KBM-7 (cell line): ENCODE measurements at places on chromosomes 11 and 22.

GRCh38 chr11:126338346-126339055, 17.0 kb upstream of the ST3GAL4 start:
- no peak for DNase-seq

GRCh38 chr11:119346605-119347004, at the start of gene MFRP:
TSS of gene MFRP (minus strand) at chr11:119346705. CDS start at chr11:119346513, 192 bp downstream.
- DNase-seq: no peak

DNA sequence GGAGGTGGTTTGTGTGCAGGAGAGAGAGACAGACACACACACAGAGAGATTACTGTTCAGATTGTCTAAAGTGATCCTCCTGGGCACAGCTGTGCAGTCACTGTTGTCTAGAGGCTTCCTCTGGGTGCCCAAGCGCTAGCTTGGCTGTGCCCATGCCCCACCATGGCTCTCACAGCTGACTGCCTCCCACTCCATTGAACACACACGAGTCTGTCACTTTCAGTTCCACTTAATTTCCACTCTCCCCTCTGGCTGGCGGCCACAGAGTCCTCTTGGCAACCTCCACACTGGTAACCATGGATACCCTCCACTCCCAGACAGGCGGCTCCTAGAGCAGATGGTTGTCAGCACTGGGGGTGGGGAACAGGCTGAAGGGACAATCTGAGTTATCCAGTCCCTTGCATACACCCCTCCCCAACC, 29.1 kb downstream of the MAP6 start:
- DNase-seq: peak; percentile 34

DNA sequence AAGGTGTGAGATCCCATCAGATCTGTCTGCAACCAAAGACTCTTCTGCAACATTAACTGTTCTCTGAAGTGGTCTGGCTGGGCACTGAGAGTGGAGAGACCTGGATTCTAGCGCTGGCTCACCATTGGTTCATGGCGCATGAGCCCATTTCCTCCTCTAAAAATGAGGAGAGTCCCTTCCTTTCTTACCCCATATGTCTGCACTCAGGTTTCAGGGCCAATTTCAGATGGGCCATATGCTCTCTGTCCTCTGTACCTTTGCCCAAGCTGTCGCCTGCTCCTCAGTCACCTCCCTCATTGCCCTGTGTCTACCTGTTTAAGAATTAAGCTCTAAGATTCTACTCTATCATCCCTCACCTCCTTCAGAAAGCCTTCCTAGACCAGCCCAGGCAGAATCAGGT, 484.7 kb downstream of the INSC start:
- no peak for DNase-seq

GRCh38 chr22:22168190-22168940, 76.2 kb upstream of the VPREB1 start:
- DNase-seq: peak; percentile 9

- DNase-seq: no peak
Observed at GRCh38 chr11:728901-729491, 18.3 kb upstream of the TALDO1 start.

DNA sequence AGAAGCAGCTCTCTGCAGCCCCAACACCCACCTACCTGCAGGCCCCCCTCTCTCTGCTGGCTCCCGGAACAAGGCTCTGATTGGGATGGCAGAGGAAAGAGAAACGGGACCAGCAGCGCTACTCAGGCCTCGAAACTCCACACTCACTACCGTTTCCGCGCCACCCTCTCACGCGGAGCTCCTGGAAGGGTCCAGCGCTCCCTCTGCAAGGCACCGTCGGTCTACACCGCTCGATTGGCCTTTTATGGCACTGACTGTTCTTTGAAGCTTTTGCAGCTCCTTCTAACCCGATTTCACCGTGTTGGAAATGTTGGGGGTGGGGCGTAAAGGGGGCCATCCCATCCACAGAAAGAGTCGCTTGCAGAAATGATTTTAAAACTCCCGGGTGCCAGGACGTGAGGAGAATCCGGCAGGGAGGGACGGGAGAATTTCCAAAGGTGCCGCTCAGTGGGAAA, 323 bp upstream of the PANX1 start:
- no peak for DNase-seq

DNA sequence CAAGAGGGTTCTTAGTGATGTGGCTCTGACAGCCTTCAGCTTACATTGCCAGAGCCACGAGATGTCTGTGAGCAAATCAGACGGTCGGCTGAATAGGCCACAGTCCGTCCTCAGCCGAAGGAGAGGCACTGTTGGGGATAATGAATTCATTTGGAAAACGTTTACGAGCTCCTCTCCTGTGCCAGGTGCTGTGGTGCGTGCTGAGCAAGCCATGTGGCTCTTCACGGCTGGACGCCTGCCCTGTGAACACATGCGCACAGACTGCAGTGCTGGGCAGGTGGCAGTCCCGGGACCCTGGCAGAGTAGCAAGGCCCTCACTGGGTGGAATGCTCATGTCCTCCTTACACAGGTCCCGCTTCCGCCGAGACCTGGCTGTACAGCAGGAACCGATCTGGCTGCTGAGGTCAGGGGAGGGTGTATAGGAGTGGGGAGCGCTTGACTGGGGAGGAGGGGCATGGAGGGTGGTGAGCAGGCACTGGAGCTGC, 6.8 kb downstream of the TBC1D22A start:
- DNase-seq: no peak

DNA sequence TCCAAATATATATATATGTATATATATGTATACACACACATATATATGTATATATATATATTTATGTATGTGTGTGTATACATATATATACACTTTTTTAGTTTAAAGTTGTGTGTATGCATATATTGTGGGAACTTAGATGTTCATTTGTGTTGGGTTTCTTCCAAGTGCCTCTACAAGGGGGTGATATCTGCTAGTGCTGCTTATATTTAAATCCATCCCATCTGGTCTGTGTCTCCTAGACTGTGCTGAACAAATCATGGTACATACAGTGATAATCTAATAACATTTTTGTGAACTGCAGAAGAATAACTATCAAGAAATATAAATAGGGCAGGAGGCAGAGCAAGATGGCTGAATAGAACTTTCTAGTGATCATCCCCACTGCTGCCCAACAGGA, 696.4 kb downstream of the LRRC4C start:
- no peak for DNase-seq

DNA sequence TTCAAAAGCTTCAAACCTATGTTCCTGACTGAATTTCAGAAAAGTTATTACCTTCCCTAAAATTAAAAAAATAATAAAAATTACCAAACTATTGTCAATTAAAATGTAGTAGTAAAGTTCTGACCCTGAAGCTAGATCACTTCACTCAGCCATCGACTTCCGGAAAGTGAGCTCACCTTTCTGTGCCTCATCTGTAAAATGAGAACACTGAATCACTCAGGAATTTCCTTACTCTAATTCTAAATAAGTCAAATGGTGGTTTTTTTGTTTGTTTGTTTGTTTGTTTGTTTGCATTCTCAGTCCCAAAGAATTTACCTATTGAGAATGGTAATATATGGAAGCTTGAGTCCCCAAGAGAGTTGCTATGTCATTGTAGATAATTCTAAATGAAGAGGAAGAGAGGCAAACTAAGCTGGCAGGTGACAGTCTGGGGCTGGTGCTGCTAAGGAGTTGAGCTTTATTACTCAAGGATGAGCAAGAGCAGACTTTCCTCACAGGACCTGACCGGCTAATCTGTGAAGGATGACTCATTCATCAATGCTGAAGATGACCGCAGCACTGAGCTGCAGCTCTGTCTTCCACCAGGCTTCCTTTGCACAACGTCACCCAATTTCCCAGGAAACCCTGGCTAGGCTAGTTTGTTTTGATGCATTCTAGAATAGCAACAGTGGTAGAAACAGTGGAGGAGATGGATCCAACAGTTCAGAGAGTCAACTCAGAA, 248.8 kb downstream of the RAB38 start:
- no peak for DNase-seq

GRCh38 chr22:46043816-46044620, 67.1 kb upstream of the WNT7B start:
- peak; percentile 73 for DNase-seq

DNA sequence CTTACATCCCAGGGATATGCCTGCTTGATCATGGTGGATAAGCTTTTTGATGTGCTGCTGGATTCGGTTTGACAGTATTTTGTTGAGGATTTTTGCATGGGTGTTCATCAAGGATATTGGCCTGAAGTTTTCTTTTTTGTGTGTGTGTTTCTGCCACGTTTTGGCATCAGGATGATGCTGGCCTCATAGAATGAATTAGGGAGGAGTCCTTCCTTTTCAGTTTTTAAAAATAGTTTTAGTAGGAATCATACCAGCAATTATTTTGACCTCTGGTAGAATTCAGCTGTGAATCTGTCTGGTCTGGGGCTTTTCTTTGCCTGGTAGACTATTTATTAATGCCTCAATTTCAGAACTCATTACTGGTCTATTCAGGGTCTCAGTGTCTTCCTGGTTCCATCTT, 362.4 kb downstream of the JRKL start:
- DNase-seq: no peak

- no peak for DNase-seq
Observed at GRCh38 chr11:12086271-12087074, 23.9 kb upstream of the MICAL2 start.

DNA sequence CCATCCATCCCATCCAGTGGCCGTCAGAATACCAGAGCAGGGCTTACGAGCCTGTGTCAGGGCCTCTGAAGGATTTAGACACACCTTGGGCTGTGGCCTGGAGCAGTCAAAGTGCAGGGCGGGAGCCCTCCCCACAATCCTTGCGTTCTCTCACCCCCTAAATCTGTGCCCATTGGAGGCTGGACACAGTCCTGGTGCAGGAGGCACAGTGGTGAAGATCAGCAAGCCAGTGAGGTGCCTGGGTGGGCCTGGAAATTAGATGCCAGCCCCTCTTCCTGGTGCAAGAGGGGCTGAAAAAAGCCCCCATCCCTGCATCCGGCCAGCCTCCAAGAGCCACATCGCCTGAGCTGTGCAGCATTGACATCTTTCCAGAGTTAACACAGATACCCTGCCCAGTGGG, 1045.8 kb downstream of the TBC1D22A start:
- DNase-seq: no peak

DNA sequence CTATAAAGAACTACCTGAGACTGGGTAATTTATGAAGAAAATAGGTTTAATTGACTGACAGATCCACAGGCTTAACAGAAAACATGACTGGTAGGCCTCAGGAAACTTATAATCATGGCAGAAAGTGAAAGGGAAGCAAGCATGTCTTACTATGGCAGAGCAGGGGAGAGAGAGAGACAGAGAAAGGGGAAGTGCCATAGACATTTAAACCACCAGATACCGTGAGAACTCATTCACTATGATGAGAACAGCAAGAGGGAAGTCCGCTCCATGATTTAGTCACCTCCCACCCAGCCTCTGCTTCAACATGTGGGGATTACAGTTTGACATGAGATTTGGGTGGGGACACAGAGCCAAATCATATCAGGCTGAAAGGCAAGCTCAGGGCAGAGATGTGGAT, 327.1 kb upstream of the DDI1 start:
- DNase-seq: peak; percentile 77

DNA sequence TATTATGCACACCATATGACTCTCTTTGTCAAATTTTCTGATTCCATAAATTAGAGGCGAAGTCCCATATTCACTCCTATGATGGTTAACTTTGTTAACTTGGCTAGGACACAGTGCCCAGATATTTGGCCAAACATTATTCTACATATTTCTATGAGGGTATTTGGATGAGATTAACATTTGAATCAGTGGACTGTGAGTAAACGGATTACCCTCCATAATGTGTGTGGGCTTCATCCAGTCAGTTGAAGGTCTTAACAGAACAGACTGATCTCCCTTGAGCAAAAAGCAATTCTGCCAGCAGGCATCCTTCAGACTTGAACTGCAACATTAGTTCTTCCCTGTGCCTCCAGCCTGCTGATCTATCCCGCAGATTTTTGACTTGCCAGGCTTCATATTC, 69.9 kb downstream of the FZD4 start:
- DNase-seq: no peak

DNA sequence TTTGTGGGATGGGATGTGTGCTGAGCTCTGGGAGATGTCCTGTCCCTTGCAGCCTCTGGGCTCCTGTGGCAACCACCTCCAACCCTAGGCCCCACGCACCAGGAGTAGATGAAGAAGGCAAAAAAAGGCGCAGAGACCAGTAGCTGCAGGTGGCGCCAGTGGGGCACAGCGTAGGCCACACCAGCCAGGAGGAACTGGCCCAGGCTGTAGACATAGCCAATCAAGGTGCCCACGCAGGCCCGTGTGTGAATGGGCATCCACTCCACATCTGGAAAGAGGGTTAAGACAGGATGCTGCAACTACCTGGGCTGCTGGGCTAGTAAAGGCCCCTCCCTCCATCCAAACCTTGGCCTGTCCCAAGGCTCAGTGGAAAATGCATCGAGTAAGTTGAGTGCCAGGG, 3.0 kb downstream of the SLC22A6 start:
- no peak for DNase-seq

DNA sequence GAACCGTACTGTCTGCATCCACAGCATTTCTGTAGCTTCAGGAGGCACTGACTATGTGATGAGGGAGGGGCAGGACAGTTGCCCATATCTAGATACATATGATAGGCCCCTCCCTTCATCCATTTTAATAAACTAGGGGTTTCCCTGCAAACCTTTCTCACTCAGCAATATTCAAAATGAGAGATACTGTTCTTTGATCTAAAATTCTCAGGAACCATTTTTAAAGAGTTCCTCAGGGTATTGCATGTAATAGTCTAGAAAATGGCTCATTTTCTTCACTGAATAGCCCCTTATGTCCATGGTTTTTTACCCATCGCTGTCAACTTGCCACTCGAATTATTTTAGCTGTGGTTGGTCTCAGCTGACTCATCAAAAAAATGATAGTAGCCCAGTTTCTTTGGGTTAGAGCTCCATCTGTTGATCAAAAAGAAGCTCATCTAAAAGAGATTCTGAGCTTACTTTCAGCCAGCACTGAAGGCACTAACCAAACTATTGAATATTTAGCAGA, 37.0 kb upstream of the DNAJB7 start:
- peak; percentile 58 for DNase-seq

DNA sequence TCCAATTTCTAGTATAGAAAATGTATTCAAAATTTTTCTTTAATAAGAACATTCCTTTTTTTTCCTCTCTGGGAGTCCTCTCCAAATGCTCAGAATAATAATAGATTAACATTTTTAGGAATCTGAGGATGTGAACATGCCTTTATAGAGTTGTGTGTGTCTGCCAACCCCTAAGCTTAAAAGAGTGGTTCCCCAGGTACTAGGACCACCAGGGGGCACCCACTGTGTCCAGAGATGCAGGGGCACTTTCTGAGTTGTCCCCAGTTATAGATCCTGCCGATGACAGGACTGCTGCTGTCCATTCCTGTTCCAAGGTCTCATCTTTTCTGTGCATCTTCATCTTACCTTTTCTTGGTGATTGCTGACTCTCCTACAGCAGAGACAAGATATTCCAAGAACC, 27.0 kb upstream of the MICAL2 start:
- peak; percentile 33 for DNase-seq

DNA sequence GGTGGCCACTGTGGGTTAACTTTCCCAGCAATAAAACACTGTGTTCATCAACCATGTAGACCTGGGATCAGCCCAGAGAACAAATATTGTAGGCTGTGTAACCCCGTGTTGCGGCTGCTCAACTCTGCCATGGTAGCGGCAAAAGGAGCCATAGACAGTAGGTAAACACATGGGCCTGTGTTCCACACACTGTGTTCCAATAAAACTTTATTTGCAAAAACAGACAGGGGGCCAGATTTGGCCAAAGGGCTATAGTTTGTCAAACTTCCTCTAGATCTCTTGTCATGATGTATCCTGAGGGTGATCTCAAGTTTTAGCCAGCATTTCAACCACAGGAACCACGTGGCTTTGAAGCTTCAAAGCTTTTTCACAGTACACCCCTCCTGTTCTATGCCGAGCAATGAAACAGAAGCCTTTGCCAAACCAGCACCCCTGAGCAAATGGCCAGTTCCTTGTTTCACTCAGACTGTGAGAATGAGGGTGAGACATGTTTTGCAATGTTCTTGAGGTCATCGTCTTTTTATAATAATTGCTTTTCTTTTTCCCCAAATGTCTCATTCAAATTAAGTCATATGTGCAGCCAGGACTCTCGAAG, 49.9 kb upstream of the FADD start:
- no peak for DNase-seq
